ENCODE measurements at places on chromosomes 13 and 19. TPM values are rescaled to one million over a fixed set of nuclear protein-coding genes. Genes with fewer than 3 reads are reported as not detected.

GRCh38 chr19:19643158-19644053 lies at the start of gene GMIP:
TSS of gene GMIP (minus strand) at chr19:19643657. CDS start at chr19:19643529, 128 bp downstream.
- H3K4me3 ChIP-seq = peak within 1 kb of the TSS; percentile 95
- no peaks in the 10 kb centered on the region for H3K27me3 ChIP-seq
- peak; percentile 91 for DNase-seq

SUGP1 gene
- 71.1 TPM for total RNA-seq

IZUMO4 gene
- total RNA-seq = 7.2 TPM

- H3K27me3 ChIP-seq = no peaks in the 10 kb centered on the region
- no peak for DNase-seq
- H3K4me3 ChIP-seq = no peak overlapping the region
- H3K27ac ChIP-seq = no peak overlapping the region
These were observed 19.3 kb upstream of the FREM2 start for GRCh38 chr13:38667526-38668109.

PLPP2 gene
- total RNA-seq = not detected

DNA sequence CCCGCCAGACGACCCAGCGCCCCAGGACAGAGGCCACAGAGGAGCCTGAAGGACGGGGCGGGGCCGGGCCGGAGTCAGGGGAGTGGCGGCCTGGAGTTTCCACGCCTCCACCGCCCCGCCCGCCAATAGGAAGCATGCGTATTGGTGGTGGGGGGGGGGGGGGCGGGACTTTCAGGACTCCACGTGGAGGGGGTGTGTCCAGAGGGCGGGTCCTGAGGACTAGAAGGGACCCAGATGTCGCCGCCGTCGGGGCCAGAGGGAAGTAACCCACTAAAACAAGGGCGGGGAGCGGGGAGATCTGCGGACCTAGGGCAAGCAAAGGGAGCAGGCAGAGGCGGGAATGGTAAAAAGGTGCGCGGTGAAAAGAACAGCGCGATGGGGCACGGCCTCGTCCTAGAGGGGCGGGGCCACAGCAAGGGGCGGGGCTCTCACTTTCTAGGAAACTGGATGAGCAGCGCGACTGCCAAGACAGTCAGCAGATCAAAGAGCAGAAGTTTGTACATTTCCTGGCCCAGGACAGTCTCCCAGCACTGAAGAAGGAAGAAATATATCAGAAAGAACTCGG lies 2.8 kb upstream of the LENG1 start:
- peak; percentile 87 for DNase-seq
- H3K36me3 ChIP-seq = peaks cover 2% of the 10 kb centered on the region

DNA sequence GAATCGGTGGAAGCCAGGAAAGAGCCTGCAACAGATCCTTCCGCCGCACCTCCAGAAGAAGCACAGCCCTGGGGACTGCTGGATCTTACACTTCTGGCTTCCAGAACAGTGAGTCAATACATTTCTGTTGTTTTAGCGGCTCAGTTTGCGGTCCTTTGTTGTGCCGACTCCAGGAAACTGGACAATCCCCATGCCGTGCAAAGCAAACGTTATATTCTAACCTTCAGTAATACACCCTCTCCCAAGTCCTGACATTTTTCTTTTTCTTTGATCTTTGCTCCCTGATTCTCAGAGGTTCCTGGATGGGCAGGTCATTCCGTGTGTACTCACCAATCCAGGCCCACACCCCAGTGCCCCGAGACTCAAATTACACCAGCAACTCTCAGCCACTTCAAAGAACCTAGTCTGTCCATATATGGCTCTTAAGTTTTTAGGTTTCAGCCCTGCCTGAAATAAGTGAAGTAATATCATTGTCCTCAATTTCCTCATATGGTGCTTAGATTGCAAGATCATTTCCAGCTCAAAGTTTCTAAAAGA lies 387.1 kb upstream of the SGCG start:
- no peak overlapping the region for H3K27ac ChIP-seq
- DNase-seq = no peak
- H3K27me3 ChIP-seq = peaks cover 12% of the 10 kb centered on the region

DNA sequence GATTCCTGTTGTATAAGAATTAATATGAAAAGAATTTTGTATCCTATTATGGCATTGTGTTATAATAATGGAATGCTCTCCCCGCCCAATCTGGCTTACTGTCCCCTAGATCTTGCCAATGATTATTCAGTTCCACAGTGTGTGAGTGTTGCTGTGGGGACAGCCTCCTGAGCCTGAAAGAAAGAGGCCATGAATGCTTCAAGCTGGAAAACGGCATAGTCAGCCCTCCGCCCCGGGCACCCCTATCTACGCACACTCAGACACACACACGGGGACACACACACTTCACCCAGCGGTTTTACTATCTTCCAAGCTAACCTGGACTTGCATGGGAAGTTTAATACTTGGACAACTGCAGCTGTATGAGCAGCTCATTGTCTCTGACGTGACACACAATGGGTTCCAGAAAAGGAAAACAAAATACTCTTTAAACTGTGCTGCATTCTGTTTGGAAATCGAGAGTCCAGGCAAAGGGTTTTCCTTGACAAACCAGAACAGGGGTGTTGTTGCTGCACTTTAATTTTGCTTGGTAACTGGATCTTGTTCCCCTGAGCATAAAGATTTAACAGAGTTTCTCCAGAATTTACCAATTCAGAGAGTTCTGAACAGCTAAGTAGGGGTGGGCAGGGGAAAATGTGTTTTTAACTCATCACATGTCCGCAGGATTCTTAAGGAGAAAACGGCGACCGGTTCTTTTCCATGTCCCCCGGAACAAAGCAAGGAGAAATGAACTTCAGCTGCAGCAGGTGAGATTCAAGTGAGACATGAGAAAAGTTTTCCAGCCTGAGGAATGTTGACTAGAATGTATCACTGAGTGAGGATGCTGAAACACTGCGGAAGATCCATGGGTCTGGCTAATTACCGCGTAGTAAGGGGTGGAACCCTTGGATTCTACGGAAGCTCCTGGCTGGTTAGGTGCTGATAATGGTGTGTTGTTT lies 472.9 kb downstream of the FOXO1 start:
- H3K27ac ChIP-seq = no peak overlapping the region
- DNase-seq = no peak
- peaks cover 32% of the 10 kb centered on the region for H3K4me1 ChIP-seq
- H3K4me3 ChIP-seq = no peak overlapping the region

Data from activated CD8-positive, alpha-beta memory T cell treated with anti-CD3 and anti-CD28 coated beads, Interleukin-2, amount 10 ng/mL, durations not matched to agents 7 days and 5 days (primary cell).